Stimulated activated CD4-positive, alpha-beta T cell treated with anti-CD3 and anti-CD28 coated beads, Interleukin-4, amount 100 ng/mL, for 4 hours (primary cell): ENCODE measurements at places on chromosomes 2 and 18.

DNA sequence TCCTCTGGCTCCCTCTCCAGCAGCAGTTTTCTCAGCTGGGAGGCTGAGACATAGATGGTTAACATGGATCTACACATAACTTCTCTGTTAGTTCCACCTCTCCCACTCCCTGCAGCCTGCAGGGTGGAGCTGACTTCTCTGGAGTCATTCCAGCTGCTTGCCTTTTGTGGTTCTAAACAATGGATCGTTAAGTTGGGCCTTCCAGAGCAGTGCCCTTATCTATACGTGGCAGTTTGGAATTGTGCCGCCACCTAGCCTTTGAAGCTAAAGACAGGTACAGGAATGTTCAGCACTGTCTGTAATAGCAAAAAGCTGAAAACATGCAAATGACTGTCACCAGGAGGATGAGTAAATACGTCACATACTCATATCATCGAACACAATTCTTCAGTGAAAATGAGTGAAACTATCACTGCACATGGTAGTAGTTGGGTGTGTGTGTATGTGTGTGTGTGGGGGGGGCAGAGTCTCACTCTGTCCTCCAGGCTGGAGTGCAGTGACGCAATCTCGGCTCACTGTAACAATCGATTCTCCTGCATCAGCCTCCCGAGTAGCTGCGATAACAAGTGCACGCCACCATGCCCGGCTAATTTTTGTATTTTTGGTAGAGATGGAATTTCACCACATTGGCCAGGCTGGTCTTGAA is 50.3 kb downstream of the SH2D6 start:
- DNase-seq = no peak

DNA sequence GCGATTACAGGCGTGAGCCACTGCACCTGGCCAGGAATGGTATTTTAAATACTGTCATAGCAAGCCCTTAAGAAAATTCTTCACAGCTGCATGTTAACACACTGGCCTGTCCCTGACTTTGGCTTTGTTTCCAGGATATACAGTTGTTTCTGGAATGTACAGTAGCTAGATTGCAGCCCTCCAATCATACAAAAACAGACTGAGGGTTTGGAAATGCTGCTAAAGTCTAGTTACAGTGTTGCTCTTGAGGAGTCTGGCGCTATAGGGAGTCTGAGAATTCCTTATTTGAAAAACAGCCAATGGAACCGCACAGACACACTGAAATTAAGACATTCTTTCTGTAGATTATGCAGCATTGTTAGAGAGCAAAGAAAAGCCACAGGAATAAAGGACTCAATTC is 37.7 kb downstream of the STON1 start:
- DNase-seq = no peak

- no peak for DNase-seq
Observed at GRCh38 chr2:238082827-238083226, 17.3 kb upstream of the ESPNL start.

- no peak for DNase-seq
Observed at GRCh38 chr2:204225671-204226073, 289.1 kb downstream of the ICOS start.

DNA sequence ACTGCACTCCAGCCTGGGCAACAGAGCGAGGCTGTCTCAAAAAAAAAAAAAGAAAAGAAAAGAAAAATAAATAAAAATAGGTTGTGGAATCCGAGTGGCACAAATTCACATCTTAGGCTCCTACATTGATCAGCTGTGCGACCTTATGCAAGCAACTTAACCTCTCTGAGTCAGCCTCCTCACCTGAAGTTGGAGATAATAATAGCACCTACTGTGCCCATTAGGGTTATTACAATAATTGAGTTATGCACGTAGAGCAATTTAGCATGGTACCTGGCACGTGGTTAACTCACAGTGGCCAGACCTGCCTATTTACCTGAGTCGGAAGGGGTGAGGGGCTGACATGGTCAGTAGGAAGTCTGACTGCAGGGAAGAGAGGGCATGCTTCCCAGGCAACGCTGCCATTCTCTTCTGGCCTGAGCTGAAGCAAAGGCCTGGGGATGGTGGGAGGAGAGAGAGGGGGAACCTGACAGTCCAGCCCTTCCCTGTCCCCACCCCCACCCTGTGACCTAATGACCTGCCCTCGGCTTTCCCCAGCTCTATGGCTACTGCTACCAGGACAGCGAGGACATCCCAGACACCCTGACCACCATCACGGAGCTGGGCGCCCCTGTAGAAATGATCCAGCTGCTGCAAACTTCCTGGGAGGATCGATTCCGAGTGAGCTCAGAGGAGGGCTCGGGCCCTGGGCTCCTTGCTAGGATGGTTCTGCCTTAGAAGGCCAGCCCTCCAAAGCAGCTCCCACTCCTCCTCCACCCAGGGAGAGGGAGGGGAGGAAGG is 5.1 kb downstream of the PKDCC start:
- no peak for DNase-seq

- no peak for DNase-seq
Observed at GRCh38 chr2:178363252-178363651, 87.7 kb downstream of the PRKRA start.

GRCh38 chr2:112183327-112184025 is 45.3 kb downstream of the FBLN7 start:
- no peak for DNase-seq

DNA sequence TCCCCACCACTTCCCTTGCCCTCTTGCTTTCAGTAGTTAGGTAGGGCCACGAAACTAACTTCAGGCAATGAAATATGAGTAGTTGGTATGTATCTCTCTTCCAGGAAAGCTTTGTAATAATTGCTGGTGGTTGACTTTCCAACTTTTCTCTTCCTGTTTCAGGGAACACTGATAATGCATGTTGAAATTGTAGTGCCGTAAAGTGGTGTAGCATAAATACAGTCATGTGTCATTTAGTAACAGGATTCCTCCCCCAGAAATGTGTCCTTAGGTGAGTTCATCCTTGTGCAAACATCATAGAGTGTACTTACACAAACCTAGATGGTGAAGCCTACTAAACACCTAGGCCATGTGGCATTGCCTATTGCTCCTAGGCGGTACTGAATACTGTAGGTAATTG is 429.2 kb downstream of the PID1 start:
- no peak for DNase-seq

- no peak for DNase-seq
Observed at GRCh38 chr2:129580001-129580400, 399.5 kb upstream of the RAB6C start.

- DNase-seq = no peak
Observed at GRCh38 chr2:144712550-144712940, 192.6 kb upstream of the ZEB2 start.

- DNase-seq = no peak
Observed at GRCh38 chr2:163469561-163469962, 266.2 kb downstream of the FIGN start.

DNA sequence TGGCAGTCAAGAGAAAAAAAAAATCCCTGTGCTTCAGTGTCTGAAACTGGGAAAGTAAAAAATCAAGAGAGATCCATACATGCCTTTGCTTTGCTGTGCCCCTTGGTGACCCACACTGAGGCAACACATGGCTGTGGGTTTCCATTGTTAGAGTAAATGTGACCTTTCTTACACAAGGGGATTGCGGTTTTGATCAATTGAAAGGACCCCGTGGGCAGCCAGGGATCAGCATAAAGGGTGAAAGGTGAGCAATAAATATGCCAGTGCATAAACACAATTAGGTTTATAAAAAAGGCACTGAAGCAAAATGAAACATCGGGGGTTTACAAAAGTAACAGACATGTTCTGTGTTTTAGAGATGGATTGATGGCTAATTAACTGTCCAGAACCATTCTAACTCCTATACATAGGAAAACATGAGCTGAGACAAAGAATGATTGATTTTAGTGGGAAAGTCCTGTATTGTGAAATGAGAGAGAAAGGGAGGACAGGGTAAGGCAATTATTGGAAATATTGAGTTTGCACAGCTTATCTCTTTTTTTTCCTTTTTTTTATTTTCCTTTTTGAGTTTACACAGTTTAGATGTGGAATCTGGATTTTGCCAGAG is 40.7 kb upstream of the BBS5 start:
- no peak for DNase-seq
